ENCODE measurements at places on chromosomes 6 and 20.

DNA sequence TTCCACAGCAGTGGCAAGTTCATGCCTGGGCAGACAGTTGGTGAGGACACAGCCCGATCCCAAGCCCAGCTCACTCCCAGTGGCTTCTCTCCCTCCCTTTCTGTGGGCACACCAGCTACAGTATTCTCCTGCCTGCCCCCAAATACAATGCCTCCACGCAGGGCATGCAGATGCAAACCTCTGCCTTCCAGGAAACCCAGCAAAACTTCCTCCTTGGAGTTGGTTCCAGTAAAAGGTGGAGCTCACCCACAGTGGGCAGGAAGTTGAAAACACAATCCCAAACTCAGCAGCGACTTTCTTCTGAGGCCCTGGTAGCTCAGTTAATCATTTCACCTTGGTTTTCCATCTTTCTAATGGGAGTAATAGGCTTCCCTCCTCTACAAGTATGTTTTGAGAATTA is 93.7 kb downstream of the LY86 start:
- no peak for DNase-seq

GRCh38 chr20:12777016-12777415 is 231.8 kb upstream of the SPTLC3 start:
- no peak for DNase-seq

DNA sequence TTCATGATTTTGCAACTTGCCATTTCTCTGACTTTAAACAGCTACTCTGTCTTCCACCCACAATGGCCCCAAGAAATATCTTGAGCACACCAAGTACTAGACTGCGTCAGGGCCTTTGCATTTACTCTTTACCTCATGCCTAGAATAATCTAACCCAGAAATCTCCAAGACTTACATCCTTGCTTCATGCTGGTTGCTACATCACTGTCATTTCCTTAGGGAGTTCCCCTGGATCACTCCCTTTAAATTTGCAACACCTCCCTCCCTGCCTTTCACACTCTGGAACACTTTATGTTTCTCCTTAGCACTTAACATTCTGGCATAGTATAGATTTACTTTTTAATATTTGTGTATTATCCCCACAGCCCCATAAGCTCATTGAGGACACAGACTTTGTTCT is 4.9 kb upstream of the ELOVL5 start:
- no peak for DNase-seq

GRCh38 chr6:42401613-42401951 is 50.1 kb downstream of the TRERF1 start:
- no peak for DNase-seq

DNA sequence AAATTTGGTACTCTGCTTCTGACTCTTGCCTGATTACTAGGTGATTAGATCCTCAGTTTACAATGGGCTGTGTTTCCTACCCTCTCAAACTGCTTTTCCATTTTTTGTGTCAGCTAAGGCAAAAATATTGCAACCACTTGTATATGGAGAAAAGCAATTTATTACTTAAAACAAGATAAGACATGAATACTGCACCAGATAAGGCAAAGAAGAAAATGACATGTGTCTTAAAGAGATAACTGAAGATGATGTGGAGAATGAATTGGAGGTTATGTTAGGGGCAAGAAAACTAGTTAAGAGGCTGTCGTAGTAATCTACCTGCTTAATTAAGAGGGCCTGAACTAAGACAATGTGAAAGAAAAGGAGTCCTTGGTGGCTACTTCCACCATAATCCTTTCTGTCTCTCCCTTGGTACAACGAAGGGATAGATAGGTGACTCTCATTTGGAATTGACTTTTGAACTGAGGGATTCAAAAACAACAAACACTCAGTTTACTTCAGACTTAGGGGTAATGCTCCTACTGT is 16.3 kb upstream of the REV3L start:
- DNase-seq, result no peak

DNA sequence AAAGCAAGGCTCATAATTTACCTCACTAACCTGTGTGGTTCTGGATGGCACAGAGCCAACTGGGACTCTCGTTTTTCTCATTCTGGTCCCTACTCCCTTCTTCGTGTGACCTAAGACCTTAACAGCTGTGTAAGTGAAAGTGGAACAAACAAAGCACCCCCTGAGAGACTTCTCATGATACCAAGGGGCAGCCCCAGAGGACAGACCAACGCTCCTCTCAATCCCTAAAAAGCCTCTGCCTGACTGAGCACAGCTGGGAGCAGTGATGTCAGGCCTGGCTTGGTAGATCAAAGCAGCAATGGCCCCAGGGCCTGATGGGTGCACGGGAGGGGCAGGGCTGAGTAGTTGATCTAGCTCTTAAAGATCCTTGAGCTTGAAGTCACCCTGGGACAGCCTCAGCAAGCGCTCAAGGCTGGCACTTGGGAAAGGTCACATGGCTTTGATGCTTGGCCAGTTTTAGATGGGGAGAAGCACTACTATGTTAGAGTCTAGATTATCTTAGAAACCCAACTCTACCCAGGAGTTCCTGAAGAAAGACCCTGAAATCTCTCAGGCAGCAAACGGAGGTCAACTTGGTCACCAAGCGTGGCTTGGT is 16.2 kb upstream of the TGM2 start:
- DNase-seq, result no peak

GRCh38 chr6:95551678-95552324 is 25.5 kb upstream of the MANEA start:
- DNase-seq, result no peak

DNA sequence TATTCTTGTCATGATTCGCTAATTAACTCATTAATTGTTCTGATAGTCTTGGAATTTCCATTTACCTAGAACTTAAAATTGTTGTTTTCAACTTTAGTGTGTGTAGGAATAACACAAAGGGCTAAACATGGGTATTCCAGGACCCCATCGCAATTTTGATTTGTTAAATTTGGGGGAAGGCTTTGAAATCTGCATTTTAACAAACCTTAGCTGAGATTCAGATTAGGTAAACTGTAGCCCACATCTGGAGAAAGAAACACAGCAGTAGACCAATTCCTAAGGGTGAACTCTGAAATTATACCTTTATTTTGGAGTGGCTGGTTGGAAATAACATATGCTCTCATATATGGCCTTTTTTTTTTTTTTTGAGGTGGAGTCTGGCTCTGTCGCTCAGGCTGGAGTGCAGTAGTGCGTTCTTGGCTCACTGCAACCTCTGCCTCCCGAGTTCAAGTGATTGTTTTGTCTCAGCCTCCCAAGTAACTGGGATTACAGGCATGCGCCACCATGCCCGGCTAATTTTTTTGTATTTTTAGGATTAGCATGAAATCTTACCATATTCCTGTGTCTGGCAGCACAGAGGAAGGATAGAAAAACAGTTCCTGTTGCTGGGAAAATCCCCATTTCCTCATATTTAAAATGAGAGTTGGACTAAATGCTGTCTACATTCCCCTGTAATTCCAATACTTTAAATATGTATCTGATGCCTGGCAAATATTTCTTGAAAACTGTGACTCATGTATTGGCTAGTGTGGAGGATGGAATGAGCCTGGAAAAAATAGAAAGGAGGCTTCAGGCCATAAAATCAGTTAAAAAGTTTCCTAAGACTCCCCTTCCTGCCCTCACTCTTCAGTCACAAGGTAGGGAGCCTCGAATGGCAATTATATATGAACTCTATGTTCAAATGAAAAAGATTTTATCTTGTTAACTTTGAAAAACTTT is 96.7 kb upstream of the FAM184A start:
- DNase-seq, result no peak

DNA sequence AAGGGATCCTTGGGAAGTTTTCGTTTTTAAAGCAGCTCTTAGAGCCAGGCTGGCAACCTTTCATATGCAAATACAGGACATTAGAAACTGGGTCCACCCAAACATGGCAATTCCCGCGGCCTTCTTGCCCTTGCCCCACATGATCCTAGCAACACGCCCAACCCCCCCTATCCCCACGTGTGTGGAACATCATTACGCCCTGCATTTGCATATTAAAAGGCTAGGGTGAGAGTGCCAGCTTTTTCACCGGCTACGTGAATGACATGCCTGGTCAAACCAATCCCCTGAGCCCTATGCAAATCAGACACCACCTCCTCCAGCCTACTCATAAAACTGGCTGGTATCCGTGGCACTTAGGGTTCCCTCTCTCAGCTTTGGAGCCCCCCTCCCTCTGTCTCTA is 88.1 kb downstream of the TNFRSF21 start:
- DNase-seq, result no peak

DNA sequence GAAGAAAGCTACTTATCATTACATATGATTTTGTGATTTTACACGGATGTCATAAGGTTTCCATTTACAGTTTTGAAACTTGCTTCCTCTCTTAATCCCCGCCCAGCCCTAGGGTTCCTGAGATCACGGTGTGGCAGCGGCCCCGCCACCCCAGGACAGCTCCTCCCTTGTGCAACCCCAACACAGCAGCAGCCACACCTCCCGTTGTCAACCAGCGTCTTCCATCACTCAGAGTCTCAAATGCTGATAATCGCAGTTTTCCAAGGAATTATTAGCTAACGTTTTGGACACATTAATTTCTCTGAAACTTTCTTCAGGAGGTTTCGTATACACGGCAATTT is 204.8 kb downstream of the THBS2 start:
- DNase-seq, result no peak

GRCh38 chr6:118523216-118523615 is 24.9 kb upstream of the PLN start:
- DNase-seq, result no peak

GRCh38 chr6:98929498-98930060 is 18.2 kb downstream of the FBXL4 start:
- no peak for DNase-seq

DNA sequence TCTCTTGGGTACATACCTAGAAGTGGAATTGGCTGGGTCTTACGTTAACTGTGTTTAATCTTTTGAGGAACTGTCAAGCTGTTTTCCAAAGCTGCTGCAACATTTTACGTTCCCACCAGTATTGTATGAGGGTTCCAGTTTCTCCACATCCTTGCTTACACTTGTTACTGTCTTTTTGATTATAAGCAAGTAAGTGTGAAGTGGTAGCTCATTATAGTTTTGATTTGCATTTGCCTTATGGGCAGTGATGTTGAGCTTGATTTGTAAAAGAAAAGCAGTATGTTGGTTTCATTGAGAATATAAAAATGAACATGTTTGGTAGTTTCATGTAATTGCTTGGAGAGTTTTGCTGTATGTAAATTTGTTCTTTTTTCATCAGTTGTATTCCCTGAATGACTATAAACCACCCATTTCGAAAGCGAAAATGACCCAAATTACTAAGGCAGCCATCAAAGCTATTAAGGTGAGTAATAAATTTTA is 40.4 kb downstream of the SCAF8 start:
- no peak for DNase-seq

DNA sequence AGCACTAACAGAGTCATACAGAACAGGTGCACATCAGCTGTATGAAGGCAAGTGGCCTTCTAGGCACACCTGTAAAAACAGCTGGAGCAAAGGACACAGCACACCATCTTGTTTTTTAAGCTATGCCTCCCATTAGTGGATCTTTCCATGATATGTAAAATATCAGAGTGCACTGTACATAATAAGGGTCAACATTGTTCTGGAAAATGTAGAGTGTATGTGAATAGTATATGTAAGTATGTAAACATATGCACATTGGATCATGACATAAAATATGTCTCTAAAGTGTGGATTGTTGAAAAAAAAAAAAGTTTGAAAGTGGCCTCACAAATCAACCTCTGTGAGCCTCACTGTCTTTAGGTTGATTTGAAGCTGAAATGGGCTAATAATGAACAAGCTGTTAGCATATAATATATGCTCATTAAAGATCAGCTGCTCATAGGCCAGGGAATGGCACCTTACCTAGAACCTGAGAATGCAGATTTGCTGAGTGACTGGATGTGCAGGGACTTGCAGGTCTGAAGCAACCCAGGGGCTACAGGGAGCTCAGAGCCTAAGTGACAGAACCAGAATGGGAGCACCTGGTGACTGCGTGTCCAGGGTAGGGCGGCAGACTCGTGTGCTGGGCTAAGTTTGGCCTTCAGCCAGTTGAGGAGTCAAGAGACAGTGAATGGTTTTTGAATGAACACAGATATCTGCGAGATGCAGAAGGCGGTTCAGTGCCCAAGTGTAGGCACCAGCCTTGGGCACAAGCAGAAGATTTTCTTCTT is 198.6 kb downstream of the TMEM242 start:
- no peak for DNase-seq

DNA sequence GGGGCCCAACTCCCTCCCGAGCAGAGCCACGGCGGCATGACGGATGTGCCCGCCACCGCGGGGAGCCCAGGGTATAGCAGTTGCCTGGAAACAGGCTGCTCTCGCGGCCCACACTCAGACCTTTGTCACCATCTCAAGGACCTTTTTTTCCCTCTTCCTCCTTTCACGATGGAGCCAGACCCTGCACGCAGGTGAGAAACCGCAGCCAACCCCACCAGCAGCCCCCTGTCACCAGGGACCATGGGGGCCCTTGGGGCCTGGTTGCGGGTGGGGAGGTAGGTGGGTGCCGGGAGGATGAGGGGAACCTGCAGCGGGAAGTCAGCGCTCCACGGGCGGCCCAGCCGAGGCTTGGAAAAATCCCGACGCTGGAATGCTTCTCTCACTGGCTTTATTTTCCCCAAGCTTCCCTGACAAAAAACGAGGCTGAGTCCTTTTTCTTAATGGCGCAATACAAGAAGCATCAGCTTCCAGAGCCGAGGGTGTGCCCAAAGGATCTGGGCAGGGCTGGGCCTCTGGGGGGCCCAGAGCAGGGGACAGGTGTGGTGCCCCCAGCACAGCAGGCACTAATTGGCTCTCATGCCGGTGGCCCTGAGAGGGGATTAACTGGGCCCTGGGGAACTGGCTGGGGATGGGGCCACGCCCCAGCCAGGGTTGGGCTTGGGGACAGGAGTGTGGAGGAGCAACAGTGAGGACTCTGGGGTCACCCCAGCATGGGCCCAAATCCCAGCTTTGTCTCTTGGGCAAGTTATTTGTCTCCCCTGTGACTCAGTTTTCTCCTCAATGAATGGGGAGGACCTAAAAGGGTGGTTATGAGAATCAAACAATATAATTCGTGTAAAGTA is 23.9 kb downstream of the NOL4L start:
- DNase-seq, result no peak

- no peak for DNase-seq
Observed at GRCh38 chr6:128400875-128401274, 119.5 kb downstream of the PTPRK start.

GRCh38 chr6:116072368-116072767 is 11.7 kb upstream of the FRK start:
- no peak for DNase-seq

DNA sequence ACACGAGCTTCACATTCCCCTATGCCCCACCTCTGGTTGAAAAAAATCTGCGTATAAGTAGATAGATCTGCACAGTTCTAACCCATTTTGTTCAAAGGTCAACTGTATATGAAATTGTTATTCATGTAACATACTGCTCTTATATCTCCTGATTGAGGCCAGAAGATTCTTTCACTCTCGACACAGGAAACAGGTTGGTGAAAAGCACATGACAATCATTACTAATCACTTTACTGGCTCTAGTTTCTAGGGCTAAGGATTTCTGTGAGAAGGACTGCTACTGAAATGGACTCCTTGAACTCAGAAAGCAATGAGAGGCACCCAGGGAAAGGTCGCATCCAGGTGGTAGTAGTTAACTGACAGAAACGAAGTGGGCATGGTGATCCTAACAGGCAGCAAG is 21.7 kb downstream of the PDSS2 start:
- no peak for DNase-seq

All from stimulated activated CD8-positive, alpha-beta memory T cell treated with anti-CD3 and anti-CD28 coated beads, Interleukin-7, amount 100 ng/mL, for 1 hour (primary cell).